Muscle of arm (tissue), 14 donors: ENCODE measurements at places on chromosomes 16 and 17.

GRCh38 chr16:27722892-27723450 lies 173.0 kb downstream of the KATNIP start:
- no peak for DNase-seq

DNA sequence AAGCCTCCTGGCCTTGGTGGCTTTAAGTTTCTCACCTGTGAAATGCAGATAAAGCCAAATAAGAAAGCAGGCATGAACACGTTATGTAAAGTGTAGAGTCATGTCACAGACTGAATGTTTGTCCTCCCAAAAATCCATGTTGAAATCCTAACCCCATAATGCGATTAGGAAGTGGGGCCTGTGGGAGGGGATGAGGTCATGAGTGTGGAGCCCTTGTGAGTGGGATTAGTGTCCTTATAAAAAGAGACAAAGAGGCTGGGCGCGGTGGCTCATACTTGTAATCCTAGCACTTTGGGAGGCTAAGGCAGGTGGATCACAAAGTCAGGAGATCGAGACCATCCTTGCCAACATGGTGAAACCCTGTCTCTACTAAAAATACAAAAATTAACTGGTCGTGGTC lies 19.5 kb upstream of the C16orf78 start:
- no peak for DNase-seq

DNA sequence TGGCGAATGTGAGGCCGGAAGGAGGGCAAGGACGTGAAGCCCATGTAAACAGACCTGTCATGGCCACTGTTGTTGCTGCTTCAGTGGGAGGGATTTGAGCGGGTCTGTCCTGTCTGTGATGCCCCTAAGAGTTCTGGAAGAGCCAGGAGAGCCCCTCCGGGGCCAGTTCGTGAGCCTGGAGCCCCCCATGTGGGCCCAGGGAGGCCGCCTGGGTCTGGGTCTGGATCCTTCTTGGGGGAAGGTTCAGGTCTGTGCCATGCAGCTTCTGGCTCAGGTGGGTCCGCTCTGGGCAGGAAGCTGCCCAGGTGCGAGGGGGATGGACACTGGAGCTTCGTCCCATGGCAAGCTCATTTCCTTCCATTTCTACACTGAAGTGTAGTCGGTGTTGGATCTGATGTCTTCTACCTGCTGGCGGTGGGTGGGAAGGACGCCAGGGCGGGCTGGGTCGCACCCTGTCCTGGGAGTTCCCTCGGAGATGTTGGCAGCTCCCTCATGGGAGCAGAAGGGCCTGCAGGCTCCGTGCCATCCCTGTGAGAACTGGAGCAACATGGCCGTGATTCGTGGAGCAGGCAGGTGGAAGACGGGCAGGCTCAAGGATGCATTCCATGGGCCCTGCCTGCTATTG lies 11.2 kb upstream of the WFIKKN1 start:
- no peak for DNase-seq

DNA sequence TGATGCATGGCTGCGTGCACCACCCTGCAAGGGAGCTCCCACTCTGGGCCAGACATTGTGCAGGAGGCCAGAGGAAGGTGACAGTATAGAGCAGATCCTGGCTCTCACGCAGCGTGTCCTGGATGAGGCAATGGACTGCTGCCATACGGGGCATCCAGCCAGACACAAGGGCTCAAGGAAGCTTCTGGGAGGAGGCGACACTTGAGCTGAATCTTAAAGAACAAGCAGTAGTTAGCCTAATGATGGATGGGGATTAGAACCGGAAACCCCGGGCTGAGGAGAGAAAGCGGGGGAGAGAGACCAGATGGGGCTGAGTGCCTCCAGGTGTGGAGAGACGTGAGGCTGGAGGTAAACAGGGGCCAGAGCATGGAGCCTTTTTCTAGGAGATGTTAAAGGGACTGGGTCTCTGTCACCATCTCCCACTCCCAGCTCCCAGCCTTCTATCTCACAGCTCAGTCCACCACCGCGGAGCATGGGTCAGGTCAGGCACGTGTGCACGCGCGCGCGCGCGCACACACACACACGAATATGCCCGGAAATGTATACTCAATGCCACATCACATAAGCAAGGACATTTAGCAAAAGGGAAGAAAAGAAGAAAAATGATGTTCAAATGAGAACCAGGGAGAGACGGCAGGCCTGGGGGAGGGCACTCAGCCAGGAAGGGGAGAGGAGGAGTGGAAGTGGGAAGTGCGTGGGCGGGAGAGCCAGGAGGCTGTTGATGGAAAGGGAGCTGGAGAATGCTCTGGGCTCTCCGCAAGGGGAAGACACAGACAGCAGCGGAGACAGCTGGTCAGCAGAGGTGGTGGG lies 46.3 kb downstream of the CCDC42 start:
- DNase-seq, result peak; percentile 80

DNA sequence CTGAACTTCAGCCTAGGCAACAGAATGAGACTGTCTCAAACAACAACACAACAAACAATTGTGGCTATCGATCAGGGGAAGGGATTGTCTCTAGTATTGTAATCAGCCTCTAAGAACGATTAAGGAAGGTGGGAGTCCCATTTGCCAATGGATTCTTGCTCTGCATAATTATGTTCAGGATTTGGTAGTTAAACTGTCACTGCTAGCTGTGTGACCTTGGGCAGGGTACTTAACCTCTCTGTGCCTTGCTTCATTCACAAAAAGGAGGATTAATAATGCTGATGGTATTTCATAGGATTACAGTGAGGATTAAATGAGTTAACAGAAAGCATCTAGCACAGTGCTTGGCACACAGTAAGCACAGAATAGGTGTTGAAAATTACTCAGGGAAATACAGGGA lies 6.7 kb upstream of the SSTR2 start:
- DNase-seq, result no peak

- DNase-seq, result peak; percentile 36
Measured at GRCh38 chr16:48608871-48609651, 919 bp downstream of the N4BP1 start.

DNA sequence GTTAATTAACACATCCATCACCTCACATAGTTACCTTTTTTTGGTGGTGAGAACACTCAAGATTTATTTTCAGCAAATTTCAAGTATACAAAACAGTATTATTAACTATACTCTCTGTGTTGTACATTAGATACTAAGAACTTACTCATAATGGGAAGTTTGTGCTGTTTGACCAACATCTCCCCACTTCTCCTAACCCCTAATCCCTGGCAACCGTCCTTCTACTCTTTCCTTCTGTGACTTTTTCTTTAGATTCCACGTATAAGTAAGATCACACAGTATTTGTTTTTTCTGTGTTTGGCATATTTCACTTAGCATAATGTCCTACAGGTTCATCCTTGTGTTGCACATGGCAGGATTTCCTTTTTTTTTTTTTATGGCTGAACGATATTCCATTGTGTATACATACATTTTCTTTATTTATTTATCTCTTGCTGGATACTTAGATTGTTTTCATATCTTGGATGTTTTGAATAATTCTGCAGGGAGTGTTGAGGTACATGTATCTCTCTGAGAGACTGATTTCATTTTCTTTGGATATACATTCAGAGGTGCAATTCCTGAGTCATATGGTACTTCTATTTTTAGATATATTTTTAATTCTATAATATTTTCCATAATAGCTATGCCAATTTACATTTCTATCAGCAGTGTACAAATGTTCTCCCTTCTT lies 19.0 kb downstream of the PPM1D start:
- no peak for DNase-seq

DNA sequence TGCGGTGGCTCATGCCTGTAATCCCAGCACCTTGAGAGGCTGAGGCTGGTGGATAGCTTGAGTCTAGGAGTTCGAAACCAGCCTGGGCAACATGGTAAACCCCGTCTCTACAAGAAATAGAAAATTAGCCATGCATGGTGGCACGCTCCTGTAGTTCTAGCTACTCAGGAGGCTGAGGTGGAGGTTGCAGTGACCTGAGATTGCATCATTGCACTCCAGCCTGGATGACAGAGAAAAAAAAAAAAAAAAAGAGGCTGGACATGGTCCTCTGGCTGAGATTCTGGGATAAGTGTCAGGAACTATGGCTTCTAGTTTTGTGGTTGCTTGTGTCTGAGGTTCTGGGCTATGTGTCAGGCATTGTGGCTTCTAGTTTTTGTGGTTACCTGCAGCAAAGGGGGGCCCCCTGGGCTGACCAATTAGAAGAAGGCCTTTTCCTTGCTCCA lies 7.0 kb downstream of the KSR1 start:
- no peak for DNase-seq

DNA sequence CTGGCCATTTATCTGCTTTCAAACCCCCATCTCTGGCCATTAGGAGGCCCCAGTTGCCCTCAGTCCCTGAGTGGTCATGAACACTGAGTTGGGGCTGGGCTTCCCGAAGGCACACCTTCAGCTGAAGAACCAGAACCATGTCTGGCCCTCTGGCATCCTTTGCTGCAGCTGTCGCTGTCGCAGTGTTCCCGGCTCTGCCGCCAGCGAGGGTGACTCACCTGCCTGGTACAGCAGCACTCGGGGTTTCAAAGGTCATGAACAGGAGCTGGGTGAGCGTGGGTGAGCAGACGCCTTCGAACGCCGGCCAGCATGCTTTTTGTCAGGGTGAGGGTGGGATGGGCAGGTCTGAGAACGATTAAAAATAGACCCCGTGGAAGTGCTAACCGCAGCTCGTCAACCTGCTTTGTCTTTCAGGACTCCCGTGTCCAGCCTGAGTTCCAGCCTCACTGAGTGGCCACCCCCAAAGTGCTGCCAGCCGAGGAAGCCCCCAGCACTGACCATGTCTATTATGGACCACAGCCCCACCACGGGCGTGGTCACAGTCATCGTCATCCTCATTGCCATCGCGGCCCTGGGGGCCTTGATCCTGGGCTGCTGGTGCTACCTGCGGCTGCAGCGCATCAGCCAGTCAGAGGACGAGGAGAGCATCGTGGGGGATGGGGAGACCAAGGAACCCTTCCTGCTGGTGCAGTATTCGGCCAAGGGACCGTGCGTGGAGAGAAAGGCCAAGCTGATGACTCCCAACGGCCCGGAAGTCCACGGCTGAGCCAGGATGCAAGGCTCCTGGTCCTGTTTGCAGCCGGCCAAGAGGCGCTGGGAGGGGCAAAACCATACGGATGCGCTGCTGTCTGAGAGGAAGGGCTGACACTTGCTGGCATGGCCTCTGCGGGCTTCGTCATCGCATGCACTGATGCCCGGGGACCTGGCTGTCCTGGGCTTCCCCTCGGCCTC lies 7.6 kb downstream of the SNN start:
- DNase-seq, result no peak

DNA sequence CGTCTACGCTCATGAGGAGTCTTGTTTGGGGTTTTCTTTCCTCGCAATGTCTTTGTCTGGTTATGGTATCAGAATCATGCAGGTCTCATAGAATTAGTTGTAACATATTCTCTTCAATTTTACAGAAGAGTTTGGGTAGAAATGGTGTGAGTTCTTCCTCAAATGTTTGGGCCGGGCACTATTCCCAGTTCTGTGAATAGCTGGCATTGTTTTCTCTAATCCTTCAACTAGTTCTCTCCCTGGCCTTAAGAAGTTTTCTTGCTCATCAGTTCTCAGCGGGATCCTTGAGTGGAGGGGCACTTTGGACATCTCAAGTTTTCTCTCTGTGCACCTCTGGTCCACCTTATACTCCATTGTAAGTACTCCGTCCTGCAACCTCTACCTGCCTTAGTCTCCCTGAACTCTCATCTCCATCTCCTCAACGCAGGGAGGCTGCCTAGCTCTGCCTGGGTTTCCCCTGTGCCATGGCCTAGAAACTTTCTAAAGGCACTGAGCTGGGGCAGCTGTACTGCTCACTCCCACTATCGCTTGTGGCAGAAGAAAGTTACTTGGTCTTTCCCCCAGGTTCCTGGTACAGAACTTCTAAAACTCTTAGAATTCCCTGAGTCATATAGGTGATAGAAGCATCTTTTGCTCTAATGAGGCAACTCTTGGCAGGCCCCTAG lies 16.9 kb downstream of the NSMCE1 start:
- no peak for DNase-seq

DNA sequence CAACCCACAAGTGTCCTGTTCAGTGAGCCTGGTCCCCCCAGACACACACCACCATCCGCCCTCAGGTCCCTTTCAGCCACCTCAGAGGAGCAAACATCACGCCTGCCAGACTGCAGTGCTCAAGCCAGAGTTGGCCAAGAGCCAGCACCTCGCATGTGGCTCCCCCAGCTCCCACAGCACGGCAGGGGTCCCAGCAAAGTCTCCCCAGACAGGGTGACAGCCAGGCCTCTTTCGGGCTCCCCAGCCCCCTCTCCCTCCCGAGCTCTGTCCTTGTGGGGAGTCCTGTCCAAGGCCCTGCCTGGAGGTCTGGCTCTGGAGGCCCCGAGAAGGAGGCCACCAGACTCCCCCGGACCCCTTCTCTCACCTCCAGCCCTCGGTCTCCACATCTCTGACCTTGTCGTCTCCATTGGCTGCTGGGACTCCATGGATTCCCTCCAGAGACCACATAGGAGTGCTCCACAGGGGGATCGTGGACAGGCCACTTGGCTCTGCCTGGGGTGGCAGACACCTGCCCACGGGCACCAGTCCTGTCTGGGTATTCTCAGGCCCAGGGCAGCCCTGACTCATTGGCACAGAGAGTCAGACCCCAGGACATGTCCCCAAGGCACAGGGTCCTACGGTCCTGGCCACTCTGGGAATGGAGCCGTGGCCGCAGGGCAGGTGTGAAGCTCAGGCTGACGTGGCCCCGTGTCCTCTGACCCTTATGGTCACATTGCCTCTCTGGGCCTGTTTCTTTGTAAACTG lies 1.8 kb upstream of the MYADML2 start:
- DNase-seq, result no peak

- no peak for DNase-seq
Measured at GRCh38 chr16:4609200-4610010, 5.3 kb downstream of the UBALD1 start.

DNA sequence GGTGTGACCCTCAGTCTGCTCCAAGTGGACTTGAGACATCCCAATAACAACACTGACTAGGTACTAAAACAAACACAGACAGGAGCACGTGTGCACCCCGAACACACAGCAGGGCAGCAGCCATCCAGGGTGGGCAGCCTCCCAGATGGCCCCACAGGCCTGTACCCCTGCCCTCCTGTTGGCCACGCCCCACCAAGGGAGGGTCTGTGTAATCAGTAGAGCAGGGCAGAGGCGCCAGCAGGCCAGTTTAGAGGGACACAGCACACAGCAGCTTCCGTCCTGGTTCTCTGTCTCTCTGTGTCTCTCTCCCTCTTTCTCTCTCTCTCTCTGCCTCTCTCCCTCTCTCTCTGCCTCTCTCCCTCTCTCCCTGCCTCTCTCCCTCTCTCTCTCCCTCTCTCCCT lies 21.4 kb downstream of the ACTG1 start:
- no peak for DNase-seq

DNA sequence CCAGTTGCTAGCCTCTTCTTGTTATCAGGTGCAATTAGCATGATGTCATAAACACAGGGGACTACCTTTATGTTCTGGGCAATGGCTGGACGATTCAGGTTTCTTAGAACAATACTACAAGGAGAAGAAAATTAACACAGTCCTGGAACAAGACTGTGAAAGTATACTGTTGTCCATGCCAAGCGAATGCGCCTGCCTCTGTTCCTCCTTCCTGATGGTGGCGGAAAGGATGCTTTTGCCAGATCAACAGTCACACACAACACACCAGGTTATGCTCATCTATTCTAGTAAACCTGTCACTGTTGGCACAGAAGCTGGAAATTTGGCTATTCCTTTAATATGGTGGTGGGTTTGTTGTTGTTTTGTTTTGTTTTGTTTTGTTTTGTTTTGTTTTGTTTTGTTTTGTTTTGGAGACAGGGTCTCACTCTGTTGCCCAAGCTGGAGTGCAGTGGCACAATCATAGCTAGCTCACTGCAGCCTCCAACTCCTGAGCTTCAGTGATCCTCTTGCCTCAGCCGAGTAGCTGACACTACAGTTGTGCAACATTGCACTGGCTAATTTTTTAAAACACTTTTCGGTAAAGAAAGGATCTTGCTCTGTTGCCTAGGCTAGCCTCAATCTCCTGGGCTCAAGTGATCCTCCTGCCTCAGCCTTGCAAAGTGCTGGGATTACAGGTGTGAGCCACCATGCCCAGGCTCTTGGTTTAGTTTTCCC lies 3.1 kb upstream of the CD300LD start:
- no peak for DNase-seq
